ENCODE measurements at places on chromosomes 11 and 22.

- no peak for DNase-seq
Measured at GRCh38 chr11:849104-849824, 6.6 kb downstream of the TSPAN4 start.

GRCh38 chr11:44833877-44834452 lies 107.2 kb downstream of the TSPAN18 start:
- DNase-seq: no peak

DNA sequence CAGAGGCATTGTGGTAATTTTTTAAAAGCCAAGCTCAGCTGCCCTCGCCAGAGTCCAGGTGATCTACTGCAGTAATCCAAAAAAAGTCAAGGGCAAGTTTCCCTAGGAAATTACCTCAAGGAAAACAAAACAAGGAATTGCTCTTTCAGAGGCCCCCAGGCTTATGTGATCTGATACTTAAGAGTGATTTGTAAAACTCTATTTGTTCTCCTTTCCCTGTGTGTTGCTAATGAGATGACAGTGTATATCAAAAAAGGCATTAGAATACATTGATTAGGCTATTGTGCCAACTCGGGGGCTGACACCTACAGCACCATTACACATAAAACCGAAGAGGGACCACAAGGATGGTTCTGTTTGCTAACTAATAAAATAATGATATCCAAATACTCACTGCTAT lies 44.5 kb upstream of the CHRM4 start:
- DNase-seq: no peak

GRCh38 chr22:32644252-32645100 lies 157.0 kb upstream of the TIMP3 start:
- DNase-seq: no peak

DNA sequence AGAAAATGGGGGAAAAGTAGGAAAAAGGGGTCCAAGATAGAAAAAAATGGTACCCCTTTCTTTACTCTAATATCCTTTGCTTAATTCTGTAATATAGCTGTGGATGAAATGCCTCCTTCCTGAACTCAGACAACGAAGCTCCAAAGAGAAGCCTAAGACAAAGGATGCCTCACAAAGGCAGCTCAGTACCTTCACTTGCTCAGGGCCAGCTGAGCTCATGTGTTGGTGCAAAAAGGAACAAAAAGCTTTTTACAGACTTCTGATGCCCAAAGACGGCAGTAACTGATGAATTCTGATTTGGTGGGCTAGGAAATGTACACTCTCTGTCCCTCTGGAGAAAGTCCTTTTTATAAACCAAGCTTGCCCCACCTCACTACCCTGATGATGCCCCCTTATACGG lies 77.5 kb downstream of the DENND5A start:
- no peak for DNase-seq

GRCh38 chr11:35420371-35420770 lies 1.0 kb upstream of the SLC1A2 start:
- no peak for DNase-seq

- no peak for DNase-seq
Measured at GRCh38 chr11:77106321-77106720, 3.7 kb downstream of the OMP start.

- DNase-seq: no peak
Measured at GRCh38 chr11:130144861-130145281, 14.7 kb upstream of the ST14 start.

DNA sequence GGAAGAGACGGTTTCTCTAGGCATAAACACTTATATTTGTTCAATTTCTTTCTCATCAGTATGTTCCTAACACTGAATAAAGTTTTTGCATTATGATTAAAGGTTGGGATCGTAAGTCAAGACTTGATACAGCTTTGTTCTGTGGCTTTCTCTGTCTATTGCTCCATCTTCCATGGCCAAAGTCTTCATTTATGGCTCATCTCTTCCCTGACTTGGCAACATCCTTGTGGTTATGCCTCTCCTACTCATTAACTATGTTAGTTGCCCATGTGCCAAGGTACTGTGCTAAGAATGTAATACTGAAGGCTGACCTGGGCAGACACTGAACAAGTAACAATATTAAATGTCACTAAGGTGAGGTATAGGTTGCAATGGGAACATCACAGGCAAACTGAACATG lies 1.6 kb upstream of the ACCSL start:
- DNase-seq: no peak

GRCh38 chr11:73980001-73980961 lies 2.4 kb downstream of the UCP2 start:
- no peak for DNase-seq

- no peak for DNase-seq
Measured at GRCh38 chr11:21398195-21398594, 728.8 kb downstream of the NELL1 start.

DNA sequence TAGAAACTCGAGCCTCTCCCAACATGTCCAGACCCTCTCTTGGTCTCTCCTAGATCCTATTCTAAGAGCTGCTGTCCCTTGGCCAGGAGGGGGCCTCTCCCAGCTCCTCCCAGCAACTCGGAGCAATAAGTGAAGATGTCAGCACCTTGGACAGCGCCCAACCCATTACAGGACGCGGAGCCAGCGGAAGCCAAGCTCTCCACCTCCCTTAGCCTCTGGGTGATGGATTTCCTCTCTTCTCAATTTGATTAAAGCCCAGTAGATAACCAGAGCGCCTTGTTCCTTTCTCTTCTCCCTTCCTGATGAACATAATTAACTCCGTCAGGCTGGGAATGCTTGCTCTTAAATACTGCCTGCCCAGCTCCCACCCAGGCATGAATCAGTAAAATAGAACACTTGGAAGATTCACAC lies 26.2 kb upstream of the TPBGL start:
- DNase-seq: no peak

DNA sequence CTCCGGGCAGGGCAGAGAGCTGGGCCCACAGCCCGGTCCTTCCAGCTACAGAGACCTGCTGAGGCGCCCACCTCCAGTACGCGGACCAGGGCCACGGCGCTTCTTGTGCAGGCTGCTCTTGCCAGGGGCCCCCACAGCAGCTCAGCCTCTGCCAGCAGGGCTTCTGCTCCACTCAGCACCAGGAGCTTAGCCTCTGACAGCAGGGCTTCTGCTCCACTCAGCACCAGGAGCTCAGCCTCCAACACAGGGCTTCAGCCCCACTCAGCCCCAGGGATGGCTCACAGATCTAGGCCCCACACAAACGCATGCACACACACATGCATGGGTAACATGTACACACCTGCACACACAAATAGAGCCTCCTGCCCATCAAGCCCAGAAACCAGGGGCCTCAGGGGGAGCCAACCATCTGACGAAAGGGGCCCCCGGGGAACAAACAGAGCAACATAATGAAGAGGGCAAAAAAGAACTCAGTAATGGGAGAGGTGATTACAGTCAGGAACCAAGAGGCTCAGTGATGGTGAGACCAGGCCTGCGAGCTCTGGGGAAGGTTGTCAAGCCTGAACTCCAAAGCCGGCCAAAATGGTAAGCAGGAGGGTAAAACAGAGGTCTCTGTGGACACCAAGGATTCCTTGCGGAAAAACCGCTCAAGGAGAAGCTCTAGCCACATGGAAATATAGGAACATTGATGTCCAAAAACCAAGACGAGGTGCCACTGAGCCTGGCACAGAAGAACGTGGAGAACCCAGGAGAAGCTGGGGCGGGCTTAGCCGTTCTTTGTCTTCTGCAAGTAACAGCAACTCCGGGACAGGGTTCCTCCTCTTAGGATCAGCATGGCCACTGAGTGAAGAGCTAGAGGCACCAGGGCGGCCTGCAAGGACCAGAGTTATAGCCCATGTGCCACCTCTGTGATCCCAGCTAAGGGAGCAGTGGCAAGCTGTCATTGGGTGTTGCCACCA lies 46.5 kb downstream of the GNB1L start:
- no peak for DNase-seq

DNA sequence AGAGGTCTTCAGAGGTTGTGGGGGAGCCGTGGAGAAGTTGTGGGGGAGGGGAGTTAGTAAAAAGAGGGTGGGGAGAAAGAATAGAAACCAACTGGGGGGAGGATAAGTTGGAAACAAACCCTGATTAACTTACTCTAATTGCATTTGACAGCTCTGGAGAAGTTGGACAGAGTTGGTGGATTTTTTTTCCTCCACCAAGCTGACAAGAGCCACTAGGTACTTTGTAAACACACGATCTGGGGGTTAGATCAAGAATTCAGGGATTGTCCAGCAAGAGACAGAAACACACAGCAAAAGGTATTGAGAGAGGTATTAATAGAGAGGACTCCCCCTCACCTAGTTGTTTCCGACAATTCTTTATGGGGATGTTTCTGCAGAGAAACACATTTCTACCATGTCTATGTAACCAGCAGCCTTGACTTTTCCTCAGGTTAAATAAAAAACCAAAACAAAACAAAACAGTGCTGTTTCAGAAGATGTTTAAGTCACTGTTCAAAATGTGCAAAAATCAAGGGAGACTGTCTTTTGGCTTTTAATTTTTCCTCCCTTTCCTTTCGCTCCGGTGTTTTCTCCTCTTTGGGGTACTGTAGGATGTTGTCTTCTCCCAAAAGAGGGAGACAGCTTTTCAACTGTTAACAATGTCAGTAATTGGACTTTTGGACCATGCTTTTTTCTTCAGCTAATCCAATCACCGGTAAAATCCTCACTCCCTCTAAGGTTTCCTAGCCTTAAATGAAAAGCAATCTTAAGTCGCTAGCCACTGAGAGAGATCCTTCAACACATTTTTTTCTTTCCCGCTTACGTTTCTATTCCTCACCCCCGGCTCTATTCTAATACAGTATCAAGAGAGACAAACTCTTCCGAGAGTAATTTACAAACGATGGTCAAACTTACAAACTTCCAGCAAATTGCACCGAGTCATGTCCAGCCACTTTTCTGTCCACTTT lies 708 bp downstream of the MAML2 start:
- no peak for DNase-seq

DNA sequence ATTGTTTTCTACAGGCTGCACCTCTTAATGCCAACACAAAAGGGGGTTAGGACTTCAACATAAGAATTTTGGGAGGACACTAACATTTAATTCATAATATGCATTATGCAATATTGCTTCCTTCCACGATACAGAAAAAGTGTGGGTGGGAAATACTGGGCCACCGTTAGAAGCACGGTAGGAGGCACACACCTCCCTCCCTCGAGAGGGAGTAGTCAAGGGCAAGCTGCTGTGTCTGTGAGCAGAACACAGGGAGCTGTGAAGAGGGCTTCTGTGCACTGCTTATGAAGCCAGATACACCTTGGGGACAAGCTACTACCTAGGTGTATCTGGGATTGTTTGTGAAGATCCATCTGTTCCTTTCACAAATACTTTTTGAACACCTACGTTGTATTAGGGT lies 109.3 kb upstream of the PLET1 start:
- no peak for DNase-seq

DNA sequence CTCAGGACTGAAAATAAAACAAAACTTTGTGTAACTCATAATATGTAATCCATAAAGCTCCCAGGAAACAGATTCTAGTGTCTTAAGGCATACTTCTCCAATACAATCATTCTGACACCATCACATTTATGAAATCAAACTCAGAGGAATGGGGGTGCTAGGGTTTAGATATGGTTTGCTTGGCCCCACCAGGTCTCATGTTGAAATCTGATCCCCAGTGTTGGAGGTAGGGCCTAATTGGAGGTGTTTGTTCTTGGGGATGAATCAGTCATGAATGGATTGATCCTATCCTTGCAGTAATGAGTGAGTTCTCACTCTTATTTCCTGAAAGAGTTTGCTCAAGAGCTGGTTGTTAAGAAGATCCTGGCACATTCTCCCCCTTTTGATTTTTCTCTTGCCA lies 380.9 kb downstream of the ETS1 start:
- no peak for DNase-seq

DNA sequence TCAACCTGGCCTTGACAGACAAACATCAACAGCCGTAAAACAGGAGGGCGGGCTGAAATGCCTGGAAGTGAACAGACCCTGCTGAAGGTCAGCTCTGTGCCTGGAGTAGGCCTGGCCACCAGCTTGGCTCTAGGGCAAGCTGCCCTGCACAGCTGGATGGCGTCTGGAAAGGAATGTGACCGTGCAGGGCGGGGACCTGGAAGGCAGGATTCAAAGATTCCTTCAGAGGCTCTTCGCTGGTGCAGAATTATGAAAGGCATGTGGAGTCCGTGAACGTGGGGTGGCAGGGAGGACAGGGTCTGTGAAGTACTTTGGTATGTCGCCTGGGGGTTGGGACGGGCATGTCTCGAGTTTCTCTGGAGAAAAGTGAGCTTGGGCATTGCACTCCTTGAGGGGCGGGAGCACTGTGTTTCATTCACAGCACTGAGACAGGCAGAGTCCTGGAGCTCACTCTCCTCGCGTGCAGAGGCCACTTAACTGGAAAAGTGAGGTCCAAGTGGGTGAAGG lies 1.5 kb downstream of the EHD1 start:
- no peak for DNase-seq

DNA sequence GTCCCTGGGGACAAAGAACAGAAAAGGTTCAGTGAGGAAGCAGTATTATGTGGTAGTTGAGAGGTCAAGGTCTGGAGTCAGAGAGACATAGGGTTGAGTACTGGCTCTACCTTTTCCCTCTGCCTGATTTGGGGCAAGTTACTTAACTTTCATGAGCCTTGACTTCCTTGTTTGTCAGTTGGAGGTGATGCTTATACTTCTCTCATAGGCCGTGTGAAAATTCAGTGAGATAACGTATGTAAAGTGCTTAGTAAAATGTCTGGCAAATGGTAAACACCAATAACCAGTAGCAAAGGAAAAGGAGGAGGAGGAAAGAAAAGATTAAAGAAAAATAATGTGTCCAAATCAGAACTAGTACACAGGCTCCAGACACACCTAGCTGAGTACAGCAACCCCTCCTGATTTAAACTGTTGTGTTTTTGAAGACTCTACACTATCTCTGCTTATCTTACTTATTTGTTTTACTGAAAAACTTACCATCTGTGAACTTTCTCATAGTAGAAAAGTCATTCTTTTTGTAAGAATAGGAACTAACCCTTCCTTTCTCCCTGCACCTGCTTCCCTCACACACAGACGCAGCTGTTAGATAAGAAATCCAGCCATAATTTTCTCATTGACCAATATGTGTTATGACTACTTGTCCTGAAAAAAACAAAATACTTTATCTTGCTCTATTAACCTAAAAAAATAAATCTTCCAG lies 126.9 kb downstream of the CD44 start:
- DNase-seq: no peak

DNA sequence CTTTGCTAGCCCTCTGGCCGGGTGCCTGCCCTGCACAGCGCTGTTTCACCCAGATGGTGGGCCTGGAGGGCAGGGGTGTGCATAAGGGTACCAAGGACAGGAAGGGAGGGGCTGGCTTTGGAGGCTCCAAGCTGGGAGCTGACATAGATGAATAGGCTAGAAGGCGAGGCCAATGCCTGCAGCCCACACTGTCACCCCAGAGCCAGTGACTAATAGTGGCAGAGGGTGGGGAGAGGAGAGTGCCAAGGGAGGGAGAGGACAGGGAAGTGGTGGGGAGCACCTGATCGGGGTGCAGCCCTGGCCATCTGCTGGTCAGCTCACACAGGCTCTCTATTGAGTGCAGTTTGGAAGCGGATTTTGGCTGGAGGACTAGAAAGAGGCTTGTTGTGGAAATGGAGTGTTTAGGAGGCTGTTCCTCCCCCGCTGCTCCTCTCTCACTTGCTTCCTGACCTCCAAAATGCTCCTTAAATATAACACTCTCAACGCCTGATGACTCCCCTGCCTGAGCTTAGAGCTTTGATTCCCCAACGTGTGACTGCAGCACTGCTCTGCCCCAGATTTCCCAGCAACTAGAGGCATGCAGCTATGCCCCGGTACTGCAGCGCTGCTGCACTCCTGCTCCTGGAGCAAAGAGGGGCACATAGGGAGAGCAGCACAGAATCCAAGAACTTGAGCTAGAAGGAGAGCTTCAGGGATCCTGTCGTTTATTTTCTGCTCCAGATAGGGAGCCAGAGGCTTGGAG lies 89.2 kb downstream of the GRAMD1B start:
- no peak for DNase-seq

GRCh38 chr11:115739878-115740277 lies 235.7 kb upstream of the CADM1 start:
- no peak for DNase-seq

Measured in NCI-H2107 (cell line).